ENCODE measurements at places on chromosomes 1 and 21.

GRCh38 chr1:49136738-49137251 lies 360.1 kb upstream of the BEND5 start:
- no peak for DNase-seq

DNA sequence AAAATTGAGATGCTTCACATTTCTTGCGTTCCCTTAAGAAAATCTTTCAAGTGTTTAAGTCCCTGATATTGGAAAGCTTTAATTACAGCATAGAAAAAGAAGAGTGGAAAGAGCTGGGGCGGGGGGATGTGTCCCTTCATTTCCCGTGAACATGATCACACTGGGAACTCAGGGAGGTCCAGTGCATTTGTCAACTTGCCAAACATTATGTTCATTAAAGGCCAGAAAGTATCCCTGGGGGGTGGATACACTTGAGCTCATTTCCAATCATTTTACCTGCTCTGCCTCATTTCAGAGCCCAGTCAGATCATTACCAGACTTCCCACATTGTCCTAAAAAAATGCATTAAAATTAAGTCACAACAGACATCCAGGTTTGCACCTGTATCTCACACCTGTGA lies 123.6 kb upstream of the KCNJ15 start:
- no peak for DNase-seq

GRCh38 chr1:151729157-151729965 lies 8.0 kb downstream of the RIIAD1 start:
- no peak for DNase-seq

DNA sequence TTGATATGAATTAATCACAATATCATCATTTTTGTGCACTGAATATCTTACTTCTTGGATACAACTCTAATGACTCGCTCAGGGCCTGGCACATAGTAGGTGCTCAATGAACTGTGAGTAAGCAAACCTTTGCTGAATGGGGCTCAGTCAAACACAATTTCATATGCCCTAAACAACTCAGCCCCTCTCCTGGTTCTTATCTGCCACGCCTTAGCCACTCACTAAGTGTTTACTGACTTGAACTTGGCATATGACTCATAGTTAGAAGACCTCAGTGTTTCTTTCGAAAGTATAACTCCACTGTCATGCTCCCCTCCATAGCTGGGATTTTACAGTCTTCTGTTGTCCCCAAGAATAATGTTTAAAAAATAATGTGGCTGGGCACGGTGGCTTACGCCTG lies 4.8 kb upstream of the IFNLR1 start:
- peak; percentile 49 for DNase-seq

GRCh38 chr21:46148106-46148505 lies 7.3 kb downstream of the FTCD start:
- DNase-seq = no peak

DNA sequence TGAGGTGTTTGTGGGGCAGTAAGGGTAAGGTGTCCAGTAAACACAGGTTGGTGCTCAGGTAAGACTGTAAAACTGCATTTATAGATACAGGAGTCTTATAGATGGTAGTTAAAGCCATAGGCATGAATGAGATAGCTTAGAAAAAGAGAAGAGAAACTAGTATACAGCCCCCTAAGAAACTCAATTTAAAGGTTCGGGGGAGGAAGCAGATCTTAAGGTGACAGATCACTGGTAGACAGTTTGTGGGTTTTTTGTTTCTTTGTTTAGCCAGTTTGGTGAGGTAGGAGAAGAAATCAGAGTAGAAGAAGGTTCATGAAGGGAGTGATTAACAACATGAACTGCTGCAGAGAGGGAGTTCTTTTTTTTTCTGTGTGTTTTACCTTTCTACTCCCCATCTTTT lies 6.1 kb upstream of the AGO3 start:
- DNase-seq = no peak

DNA sequence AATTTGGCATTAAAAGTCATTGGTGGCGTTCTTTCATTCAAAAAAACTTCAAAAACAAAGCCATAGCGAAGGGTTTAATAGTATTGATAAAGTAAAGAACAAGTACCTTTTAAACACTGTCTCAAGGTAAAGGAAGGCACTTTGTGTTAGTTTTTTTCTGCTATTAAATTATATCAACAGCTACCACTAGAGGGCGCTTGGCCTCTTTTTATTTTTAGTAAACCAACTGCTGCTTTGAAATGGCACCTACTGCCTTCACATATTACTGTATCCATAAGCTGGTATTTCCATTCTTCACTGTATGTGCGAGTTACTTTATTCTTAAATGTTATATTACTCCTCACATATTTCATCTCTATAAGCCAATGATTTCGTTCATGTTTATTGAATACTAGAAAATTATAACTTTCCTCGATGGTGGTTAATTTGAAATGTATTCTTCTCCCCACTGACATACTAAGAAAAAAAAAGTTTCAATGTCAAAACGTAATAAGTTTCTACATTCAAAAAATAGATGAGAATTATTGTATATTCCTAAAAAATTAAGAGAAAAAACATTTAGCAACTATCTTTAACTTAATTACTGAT lies 125.7 kb upstream of the CXADR start:
- peak; percentile 11 for DNase-seq

GRCh38 chr1:91601554-91602376 lies 101.1 kb downstream of the CDC7 start:
- no peak for DNase-seq

- DNase-seq = no peak
These were observed 1.3 kb downstream of the RIMS3 start for GRCh38 chr1:40664167-40664537.

DNA sequence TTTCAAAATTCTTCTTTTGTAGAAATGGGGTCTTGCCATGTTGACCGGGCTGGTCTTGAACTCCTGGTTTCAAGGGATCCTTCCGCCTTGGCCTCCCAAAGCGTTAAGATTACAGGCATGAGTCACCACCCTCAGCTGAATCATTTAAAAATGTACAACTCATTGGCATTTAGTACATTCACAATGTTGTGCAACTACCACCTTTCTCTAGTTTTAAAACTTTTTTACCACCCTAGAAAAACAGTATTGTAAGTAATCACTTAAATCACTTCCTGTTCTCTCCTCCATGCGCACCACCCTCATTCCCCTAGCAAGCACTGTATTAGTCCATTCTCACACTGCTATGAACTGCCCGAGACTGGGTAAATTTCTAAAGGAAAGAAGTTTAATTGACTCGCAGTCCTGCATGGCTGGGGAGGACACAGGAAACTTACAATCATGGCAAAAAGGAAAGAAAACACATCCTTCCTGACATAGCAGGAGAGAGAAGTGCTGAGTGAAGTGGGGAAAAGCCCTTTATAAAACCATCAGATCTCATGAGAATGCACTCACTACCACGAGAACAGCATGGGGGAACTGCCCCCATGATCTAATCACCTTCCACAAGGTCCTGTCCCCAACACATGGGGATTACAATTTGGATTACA lies 14.4 kb upstream of the THEM5 start:
- no peak for DNase-seq

- DNase-seq = no peak
These were observed 26.5 kb downstream of the CXADR start for GRCh38 chr21:17539323-17539722.

- no peak for DNase-seq
These were observed 39.1 kb upstream of the ID3 start for GRCh38 chr1:23598424-23598823.

- no peak for DNase-seq
These were observed 11.4 kb downstream of the KCNJ15 start for GRCh38 chr21:38267991-38268863.

DNA sequence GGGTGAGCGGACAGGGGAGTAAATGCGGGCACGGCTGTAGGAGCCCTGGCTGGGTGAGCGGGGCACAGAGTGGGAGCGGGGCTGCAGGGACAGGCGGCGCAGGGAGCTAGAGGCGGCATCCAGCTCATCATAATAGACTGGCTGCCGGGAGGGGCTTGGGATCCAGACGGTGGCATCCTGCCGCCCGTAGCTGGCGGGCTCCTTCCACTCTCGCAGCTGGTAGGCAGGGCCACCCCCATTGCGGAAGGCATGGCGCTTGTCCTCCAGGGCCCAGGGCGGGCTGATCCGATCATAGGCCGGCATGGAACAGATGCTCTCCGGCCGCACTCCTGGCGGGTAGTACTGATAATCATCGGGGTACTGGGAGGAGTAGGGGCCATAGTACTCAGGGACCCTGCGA lies 43.7 kb upstream of the GOLT1A start:
- DNase-seq = no peak

GRCh38 chr1:197989058-197989457 lies 71.9 kb downstream of the LHX9 start:
- no peak for DNase-seq

GRCh38 chr1:227305894-227306626 lies 12.2 kb downstream of the CDC42BPA start:
- no peak for DNase-seq

DNA sequence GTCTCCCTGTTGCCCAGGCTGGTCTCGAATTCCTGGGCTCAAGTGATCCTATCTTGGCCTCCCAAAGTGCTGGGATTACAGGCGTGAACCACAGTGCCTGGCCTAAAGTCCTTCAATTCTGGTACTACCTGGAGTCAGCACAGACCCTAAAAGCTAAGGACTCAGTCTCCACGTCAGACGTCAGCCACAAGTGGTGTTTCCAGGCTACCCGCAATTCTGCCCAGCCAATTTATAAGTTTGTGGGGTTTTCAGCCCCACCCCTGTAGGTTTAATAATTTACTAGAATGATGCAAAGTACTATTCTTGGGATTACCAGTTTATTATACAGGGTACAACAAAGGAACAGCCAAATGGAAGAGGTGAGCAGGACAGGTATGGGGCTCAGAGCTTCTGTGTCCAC lies 10.6 kb upstream of the DIP2A start:
- no peak for DNase-seq

GRCh38 chr21:42120101-42120902 lies 49.2 kb downstream of the UMODL1 start:
- no peak for DNase-seq

DNA sequence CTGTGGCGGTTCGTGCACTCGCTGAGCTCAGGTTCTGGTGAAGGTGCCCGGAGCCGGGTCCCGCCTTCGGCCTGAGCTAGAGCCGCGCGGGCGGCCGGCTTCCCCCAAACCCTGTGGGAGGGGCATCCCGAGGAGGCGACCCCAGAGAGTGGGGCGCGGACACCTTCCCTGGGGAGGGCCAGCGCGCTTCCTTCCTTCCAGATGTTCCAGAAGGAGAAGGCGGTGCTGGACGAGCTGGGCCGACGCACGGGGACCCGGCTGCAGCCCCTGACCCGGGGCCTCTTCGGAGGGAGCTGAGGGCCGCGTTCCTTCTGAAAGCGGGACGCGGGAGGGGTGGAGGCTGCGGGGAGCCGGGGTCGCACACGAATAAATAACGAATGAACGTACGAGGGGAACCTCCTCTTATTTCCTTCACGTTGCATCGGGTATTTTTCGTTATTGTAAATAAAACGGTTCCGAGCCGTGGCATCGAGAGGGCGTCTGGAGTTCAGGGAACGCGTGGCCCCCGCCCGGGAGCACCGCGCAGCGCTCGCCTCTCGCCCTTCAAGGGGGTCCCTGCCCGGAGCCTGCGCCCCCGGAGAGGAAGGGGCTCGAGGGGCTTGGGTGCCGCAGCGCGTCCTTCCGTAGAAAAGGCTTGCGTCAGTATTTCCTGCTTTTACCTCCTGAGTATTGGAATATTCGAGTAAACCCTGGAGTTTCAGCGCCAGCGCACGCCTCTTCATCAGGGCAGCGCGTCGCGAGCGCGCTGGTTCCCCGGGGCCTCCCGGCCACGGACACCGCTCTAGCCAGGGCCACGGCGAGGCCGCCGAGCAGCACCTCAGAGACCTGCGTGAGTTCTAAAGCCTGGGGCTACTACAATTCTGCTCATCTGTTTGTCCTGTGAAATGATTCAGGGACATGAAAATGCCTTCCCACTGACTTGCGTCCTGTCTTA lies 11.5 kb downstream of the YBEY start:
- no peak for DNase-seq

GRCh38 chr21:40696246-40696645 lies 150.7 kb downstream of the DSCAM start:
- DNase-seq = no peak

DNA sequence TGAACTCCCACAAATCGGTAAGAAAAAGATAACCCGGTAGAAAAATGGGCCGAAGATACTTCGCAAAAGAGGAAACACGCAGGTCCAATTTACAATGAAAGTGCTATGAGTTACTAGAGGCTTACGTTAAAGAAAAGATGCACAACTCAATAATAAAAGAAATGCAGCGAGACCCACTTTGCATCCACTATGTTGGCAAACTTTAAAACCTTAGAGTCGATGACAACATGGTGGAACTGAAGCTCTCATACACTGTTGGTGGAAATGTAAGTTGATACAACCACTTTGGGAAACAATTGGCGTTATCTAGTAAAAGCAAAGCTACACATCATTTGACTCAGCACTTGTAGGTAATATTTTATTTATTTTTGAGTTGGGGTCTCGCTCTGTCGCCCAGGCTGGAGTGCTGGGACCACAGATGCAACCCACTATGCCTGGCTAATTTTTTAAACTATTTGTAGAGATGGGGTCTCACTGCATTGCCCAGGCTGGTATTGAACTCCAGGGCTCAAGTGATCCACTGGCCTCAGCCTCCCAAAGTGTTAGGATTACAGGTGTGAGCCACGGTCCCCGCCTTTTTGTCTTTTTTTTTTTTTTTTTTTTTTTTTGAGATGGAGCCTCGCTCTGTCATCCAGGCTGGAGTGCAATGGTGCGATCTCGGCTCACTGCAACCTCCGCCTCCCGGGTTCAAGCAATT lies 696 bp upstream of the GPATCH3 start:
- DNase-seq = no peak

DNA sequence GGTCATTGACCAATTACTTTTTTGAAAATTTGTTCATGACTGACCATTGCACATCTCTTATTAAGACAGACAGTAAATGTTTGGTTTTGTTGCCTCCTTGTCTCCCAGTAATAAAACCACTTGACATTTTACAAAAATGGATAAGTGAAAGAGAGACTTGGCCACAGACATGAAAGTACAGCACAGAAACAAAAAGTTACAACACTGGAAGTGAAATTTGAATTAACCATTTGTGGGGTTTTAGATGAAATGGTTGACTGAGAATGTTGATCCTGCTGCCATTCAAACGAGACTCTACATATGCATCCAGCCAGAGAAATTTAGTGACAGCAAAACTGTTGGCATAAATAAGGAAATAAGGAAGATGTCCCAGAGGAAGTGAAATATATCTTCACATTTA lies 79.3 kb upstream of the B3GALT2 start:
- DNase-seq = no peak

DNA sequence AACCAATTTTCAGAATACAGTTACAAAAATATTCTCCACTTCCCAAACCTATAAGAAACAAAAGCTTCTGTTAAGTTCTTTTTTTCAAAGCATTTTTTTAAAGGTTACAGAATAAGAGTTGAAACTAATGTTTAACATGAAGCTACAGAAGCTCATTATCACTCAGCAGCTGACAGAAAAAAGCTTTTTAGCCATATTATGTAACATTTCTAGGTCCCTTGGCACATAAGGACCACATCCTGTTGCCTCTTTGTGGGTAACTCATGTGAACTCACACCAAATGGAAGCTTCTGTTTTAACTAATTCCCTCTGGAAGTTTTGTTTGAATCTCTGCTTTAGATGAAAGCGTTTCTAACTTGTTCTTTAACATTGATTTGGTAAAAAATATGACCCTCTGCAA lies 242.5 kb upstream of the TMPRSS15 start:
- DNase-seq = no peak

Measured in activated T-cell treated with anti-CD3 and anti-CD28 coated beads for 24 hours (primary cell).